ENCODE measurements at places on chromosomes 11 and 22.
A peak's percentile ranks its signal among the peaks of the same experiment; 100 is the strongest.

DNA sequence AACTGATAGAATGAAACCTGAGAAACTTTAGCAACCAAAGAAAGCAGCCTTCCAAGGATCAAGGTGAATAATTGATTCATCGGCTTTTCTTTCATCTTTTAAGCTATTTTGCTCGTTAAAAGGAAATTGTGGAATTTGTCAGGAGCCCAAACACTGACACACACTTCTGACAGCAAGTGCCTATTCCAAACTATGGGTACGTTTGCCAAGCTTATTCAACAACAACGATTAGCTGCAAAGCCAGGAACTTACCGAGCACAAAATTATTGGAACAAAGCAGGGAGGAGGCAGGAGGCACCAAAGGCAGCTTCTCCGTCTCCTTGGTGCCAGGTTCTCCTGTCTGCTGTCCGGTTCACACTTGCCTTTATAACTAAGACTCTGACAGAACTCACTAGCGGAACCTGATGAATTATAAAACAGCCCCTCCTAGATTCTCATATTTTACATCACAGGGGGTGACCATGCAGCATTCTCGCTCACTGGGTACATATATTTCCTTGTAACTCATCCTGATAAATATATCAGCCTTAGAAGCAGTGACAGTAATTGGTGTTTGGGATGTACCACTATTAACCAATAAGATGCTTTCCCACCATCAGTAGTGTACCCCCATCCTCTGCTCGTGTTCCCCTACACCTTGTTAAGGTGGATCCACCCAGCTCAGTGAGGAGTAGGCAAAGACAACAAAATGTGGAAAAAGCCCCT, 395.9 kb upstream of the CCDC90B start:
- no peak for DNase-seq

DNA sequence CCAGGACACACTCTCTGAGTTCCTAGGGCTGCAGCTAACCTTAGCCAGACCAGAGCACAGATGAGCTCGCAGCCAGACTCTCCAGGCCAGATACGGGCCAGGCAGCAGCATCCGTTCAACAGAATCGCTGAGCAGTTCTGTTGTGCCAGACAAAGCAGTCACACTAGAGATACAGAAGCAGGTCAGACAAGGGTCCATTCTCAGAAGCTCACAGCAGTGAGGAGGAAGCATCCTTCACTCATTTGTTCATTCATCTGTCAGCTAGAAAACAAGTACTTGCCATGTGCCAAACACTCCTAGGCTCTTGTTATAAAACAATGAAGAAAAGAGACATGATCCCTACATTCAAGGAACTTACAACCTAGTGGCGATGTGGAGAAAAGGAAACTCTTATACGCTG, 2.6 kb downstream of the LMO2 start:
- no peak for DNase-seq

DNA sequence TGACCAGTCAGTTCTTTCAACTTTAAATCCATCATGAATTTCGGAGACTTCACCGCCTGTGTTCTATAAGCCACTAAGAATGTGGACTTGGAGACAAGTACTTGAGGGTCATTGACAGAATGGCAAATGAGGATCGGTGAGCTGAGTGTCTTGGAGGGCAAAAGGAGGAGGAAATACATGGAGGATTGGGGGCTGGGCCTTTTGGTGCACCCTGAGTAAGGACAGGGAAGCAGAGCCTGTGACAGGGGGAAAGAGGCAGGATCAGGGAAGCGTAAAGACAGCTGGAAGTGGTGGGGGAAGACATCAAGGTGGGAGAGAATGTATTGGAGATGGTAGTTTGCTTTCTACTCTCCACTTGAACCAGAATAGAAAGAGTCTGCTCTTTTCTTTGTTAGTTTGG, 70.4 kb upstream of the MTMR2 start:
- no peak for DNase-seq

- no peak for DNase-seq
These were observed 49.1 kb upstream of the MTNR1B start for GRCh38 chr11:92920331-92920730.

DNA sequence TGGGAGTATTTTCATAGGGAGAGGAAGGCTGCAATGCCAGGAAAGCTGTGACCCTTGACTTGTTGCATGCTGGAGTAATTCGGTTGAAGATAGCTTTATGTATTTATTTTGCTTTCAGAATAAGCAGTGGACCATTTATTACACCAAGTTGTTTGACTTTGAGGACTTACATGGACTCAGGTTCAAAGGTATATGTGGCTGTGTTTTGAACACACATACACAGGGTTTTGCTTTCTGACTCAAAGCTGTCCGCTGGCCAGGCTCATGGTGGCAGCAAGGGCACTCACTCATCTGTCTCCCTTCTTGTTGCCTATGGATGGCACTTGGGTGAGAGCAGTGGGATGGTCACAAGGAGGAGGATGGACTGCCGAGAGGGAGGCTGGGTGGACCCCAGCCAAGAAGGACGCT, 6.5 kb downstream of the TIMP3 start:
- no peak for DNase-seq

GRCh38 chr11:32113200-32113919, 22.5 kb downstream of the RCN1 start:
- DNase-seq, result no peak

GRCh38 chr22:24543679-24544243, 11.2 kb downstream of the GUCD1 start:
- DNase-seq, result no peak

GRCh38 chr11:131005829-131006228, 89.5 kb upstream of the SNX19 start:
- DNase-seq, result no peak

- peak; percentile 88 for DNase-seq
These were observed 13.7 kb downstream of the AMOTL1 start for GRCh38 chr11:94781837-94782236.

- no peak for DNase-seq
These were observed 61.3 kb upstream of the YPEL1 start for GRCh38 chr22:21796863-21797262.

DNA sequence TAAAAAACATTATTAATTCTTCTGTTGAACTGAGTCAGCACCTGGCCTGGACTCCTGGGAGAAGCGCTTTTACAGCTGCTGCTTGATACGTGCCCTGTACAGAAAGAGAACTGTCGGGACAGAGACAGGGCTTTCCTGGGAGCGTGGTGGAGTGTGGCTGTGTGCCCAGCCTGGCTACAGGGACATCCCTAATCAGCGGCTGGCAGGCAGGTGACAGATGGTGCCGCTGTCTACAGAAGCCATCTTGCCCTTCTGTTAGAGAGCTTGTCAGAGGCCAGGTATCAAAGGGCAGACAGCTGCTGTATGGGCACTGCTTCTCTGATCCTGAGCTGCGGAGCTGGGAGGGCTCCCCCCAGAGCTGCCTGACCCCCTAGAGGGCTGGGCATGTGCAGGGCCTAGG, 361.8 kb downstream of the TENM4 start:
- no peak for DNase-seq

- DNase-seq, result no peak
These were observed 232.7 kb downstream of the CTTN start for GRCh38 chr11:70630816-70631623.

DNA sequence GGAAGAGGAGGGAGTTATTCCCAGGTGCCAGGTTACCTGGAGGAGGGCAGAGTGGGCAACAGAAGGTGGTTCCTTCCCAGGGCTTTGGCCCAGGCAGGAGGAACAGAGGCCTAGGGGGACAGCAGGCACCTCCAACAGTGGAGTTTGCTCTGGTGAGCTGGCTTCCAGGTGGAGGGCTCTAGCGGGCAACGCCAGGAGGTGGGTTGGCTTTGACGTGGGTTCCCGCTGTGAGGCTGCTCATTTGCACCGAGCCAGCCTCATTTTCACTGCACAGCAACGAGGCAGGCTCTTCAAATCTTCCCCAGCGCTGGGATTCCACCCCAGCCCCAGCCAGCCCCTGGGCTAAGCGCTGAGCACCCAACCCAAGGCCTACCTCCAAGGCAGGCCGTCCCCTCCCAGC, 8.1 kb downstream of the IGSF9B start:
- no peak for DNase-seq

DNA sequence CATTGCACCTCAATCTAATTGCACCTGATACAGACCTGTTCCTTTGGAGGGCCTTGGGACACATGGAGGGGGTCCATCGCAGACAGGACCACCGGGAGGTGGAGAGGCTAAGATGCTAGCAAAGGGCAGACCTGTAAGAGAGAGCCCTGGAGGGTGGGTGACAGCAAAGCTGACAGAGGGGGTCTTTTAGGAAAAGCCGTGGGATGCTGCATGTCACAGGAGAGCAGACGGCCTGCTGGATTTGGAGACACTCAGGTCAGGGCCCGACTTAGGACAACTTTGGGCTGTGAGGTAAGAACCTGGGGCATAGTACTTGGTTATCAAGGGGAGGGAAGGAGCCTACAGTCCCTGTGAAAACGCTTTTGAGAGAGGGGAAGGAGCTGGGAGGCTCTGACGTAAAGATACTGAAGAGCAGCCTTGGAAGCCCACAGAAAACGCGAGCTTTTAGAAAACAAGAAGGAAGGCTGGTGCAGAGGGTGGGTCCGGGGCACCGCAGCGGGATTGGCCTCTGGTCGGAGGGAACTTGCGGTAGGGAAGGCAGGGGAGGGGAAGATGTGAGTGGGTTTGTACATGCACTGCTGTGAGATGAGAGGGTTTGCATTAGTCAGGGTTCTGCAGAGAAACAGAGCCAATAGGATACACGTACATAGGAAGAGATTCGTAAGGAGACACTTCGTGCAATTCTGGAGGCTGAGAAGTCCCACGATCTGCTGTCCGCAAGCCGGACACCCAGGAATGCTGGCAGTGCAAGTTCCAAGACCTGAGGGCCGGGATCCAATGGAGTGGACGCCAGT, 868.5 kb downstream of the TBC1D22A start:
- DNase-seq, result no peak

DNA sequence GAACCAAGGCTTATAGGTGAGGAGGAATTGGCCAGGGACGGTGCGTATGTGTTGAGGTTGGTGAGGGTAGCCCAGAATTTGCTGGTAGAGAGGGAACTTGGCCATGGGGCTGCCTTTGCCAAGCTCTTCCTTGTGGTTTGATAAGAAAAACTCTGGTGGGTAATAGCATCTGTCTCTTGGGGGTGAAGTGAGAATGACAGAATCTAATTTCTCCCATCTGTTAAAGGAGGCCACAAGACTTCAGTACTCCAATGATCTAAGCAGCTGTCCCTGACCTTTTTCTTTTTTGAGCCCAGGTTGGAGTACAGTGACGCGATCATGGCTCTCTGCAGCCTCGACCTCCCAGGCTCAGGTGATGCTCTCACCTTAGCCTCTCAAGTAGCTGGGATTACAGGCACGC, 36.0 kb upstream of the PICK1 start:
- DNase-seq, result no peak

DNA sequence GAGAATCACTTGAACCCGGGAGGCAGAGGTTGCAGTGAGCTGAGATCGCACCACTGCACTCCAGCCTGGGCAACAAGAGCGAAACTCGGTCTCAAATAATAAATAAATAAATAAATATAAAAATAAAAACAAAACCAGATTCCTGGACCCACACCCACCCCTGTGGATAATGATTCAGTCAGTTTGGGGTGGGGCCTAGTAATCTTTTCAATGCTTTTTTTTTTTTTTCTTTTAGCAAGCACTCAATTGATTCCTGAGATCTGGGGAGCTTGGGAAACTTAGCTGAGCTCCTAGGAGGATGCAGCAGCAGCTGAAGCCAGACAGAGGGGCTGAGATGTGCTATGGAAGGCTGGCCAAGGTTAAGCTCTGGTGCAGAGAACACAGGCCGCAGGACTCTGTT, 4.6 kb upstream of the PC start:
- DNase-seq, result no peak

GRCh38 chr22:36160499-36160942, at the start of gene APOL3:
APOL3 (minus strand) TSS chr22:36160755; CDS start chr22:36149055, 11,700 bp downstream.
- DNase-seq, result peak; percentile 66

DNA sequence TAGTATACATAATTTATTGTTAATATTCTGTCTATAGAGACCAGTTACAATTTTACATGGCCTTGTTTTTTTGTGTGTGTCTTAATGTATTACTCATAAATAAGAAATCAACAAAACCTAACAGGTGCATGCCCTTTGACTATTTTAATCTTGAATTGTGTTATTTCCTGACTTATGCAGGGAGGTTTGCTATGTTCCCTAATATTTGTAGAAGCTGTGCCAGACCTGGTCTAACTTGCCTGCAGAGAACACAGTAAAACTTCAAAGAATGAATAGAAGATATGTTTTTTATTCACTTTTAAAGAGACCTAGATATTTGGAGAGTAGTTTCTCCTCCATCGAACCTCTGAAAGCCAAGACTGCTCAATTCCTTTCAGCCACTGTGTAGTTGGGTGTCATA, 234.7 kb downstream of the LUZP2 start:
- DNase-seq, result no peak

DNA sequence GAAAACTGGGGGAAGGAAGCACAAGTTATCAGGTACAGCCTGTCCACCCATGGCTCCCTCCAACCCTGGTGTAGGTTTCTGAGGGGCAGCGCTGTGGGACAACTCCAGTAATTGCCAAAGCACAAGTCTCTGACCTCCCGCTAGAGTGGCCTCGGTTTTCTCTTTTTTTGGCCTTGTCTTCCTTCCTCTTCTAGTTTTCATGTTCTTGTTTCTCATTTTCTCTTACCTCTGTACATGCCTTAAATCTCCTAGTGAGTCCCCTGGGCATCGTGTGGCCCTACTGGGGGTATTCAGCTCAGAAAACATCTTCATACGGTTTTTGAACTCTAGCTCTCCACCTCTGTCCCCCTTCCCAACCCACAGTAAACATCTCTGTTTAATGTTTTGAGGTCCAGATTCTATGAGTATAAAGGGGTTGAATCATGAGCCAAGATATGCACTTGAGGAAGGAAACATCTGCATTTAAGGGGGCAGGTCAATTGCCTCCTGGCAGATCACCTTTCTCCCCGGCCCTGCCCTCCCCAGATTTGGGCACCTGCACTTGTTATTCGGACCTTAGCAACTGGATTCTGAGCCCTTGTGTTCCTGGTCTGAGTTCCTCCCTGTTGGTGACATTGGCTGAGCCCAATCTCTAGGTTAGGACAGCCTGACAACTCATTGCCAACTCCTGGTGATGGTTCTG, 8.4 kb upstream of the LMO2 start:
- no peak for DNase-seq

- no peak for DNase-seq
These were observed 19.4 kb upstream of the LDHA start for GRCh38 chr11:18374956-18375355.

DNA sequence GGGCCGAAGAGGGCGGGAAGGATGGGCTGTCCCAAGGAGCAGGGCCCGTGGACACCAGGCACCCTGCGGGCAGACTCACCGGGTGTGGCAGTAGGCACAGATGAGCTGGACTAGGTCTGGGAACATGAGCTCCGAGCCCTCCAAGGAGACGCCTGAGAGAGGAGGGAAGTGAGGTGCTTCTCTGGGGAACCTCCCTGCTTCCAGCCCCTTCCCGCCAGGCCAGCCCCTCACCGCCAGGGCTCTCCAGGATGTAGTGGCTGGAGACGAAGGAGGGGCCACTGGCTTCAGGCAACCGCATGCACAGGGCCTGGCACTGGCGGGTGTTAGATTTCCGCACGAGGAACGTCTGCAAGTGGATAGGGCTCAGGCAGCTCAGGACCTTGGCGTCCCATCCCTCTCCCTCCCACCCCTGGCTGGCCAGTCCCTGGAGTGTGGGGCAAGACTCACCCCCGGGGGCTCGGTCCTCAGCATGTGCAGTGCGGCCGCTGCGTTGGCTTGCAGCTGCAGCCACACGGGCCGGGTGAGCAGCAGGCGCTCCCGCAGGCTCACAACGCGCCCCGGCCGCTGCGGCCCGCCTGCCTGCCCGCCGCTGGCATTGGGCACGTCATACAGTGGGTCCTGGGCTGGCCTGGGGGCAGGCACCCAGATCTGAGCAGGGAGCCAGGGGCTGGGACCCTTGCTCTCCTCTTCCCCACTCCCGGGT, 552 bp downstream of the RIN1 start:
- DNase-seq, result peak; percentile 81

- DNase-seq, result peak; percentile 87
These were observed 12.2 kb downstream of the MRGPRF start for GRCh38 chr11:69000831-69001242.
